ENCODE measurements at places on chromosomes 11 and 22.

- no peak for DNase-seq
These were observed 50.5 kb upstream of the SHISAL1 start for GRCh38 chr22:44363013-44363979.

DNA sequence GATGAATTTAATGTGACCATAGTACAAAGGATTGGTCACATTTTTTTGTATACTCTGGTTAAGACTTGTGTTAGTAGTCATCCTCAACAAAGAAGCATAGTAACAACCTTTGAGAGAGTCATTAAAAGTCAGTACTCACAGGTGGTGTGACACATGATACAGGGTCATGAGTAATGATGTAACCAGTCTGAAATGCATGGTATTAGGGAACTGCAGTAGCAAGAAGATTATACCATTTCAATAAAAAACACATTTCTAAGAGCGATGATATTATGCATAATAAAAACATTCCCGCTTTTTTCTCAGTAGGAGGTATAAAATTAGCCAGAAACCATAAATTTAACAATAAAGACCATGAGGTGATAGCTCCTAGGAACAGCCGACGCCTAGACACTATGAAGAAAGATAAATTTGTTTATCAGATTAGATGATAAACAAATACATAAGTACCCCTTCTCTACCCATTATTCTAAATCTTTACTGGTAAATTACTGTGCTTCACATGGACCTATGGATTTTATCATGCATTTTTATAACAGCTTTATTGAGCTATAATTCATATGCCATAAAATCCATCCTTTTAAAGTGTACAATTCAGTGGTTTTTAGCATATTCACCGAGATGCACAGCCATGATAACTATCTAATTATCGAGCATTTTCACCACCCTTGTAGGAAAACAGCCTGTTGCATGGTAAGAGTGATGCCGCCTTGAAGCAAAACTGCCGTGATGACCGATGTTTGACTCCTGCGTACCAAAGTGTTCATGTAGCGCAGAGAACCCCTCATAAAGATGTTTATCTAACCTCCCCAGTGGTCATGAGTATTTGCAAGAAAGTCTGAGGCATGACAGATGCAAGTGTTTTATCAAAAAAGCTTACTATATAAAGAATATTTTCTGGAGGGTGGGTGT is 41.8 kb downstream of the TMPRSS5 start:
- DNase-seq, result no peak

GRCh38 chr11:57294225-57295131 is 30.3 kb downstream of the TNKS1BP1 start:
- no peak for DNase-seq

DNA sequence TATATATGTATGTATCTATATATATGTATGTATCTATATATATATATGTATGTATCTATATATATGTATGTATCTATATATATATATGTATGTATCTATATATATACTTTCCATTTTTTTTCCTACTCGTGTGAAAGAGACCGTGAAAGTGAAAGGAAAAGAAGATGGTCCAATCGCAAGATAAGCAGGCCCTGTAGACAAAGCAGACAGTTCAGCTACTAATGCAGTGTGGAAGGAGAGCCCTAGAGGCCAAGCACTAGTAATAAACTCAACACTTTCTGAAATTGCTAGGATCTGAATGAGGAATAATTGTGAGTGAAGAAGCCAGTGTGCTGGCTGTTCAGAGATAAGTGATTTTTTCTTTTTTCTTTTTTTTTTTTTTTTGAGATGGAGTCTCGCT is 47.2 kb downstream of the MCHR1 start:
- DNase-seq, result no peak

GRCh38 chr22:50058906-50059880 is 1.1 kb upstream of the TTLL8 start:
- DNase-seq, result no peak

DNA sequence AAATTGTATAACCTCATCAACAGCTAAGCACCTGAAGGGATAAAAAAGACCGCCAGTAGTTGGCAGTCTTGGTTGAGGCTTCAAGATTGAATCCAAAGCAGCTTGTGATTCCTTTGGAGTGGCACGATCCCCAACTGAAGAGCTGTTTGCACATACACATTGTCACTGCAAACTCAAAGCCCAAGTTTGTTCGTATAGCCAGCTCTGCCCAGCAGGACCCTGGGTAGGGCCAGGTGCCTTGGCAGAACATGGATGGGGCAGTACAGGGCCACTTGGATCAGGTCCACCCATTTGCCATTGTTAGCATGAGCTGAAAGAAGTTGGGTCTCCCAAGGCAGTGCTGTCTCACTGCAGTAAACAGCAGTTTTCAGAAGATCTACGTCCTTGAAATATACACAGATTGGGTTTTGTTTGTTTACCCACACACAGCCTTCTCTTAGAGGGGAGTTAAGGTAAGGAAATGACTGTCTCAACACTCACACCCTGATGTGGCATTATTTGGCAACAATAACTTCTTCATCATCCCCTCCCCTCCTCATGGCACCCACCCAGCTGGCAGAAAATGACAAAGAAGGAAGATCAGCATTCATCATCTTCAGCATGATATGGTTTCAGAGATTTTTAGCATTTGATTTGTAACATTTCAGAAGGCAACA is 132.9 kb downstream of the COMMD9 start:
- no peak for DNase-seq

DNA sequence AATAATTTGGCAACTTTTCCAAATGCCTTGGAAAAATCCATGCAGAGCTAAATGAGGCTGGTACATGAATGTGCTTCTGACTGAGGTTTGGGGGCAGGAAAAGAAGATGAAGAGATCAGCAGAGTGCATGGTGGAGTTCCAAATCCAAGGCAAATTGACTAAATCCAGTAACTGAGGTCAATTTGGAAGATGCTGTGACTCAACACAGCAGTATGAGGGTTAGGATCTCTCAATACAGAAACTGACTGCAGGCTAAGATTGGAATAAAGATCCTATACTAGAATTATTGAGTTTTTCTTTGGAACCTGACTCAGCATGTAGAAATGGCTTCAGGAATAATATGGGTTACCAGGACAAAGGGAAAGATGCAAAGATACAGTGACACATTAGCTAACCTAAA is 99.3 kb upstream of the FAT3 start:
- no peak for DNase-seq

- DNase-seq, result no peak
These were observed 14.8 kb downstream of the FAM181B start for GRCh38 chr11:82718821-82719220.

DNA sequence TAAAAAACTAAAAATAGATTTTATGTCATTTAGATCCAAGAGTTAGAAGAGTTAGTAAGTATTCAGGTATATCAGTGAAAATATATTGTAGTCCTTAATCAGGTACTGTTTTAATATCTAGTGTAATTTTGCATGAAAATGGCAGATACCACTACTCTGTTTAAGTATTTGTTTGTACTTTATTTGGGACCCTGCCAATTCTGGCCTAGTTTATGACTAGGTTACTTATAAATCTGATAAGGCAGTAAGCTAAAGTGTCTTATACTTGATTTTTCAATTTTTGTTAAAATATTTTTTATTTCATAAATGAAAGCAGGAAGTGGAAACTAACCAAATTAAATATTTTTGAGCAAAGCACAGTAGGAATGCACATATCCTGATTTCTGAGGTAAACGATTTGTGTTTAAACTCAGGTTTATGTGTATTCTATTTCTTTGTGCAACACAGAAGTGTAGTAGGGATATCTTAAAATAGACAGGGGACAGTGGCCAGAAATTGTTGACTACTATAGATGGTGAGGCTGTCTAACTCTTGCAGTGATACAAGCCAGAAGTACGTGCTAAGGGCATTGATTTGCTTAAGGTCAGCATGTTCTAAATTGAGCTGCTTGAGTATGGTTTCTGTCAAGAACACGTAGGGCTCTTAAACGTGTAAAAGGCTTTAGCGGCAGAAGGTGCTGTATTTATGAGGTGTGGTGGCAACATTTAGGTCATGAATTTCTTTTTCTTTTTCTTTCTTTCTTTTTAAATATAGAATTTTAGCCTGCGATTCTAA is 34.0 kb downstream of the HIPK3 start:
- DNase-seq, result no peak

DNA sequence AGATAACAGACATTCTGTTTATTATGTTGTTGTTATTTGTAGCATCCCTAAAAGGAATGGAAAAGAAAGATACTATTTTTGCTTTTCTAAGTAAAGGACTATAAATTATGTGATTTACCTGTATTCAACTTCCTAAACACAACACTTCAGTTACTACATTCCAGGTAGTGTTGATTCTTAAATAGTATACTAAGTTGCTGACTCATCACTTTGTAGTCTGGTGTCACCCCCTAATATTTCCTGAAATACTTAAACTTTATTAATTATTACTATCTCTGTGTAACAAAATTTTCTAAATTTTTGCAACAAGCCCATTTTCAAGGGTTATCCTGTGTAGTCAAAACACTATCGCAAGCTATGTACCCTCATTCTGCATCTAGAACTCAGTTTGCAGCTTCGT is 7.0 kb downstream of the SYTL2 start:
- DNase-seq, result no peak

- no peak for DNase-seq
These were observed 34.4 kb downstream of the MPPED1 start for GRCh38 chr22:43446037-43446803.

GRCh38 chr22:31495343-31495742 is 993 bp upstream of the SFI1 start:
- DNase-seq, result no peak

DNA sequence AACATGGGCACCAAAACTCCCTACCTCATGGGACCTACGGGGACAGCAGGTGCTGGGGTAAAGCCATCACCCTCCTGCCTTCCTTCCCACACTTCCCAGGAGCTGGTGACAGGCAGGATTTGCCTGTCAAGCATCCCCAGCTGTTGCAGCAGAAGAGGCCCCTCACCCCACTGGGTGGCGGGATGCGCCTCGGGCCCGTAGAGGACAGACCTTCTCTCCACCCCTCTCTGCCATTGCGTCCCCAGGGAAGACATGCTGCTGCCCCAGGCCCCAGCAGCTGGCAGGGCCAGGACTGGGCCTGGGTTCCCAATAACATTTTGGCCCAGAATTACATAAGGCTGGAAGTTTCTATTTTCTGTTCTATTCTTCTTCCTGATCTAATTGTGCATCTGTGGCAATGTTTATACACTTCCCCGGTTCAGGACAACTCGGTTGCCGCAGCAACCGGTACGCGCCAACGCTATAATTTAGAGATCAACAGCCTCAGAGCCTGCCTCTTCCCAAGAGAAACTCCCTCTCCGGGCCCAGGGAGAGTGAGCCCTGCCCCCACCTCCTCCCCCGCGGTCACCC is 25.4 kb downstream of the KCNJ4 start:
- no peak for DNase-seq

- no peak for DNase-seq
These were observed 160.7 kb upstream of the SEZ6L start for GRCh38 chr22:26008587-26008986.

- no peak for DNase-seq
These were observed 547.6 kb downstream of the BUD13 start for GRCh38 chr11:116225236-116225635.
